Stimulated activated CD8-positive, alpha-beta memory T cell treated with anti-CD3 and anti-CD28 coated beads, Interleukin-4, amount 100 ng/mL, for 24 hours (primary cell): ENCODE measurements at places on chromosomes 2 and 18.
A peak's percentile ranks its signal among the peaks of the same experiment; 100 is the strongest.

- no peak for DNase-seq
Observed at GRCh38 chr2:174613531-174613930, 15.9 kb upstream of the WIPF1 start.

GRCh38 chr18:48371854-48372602, 37.2 kb downstream of the ZBTB7C start:
- no peak for DNase-seq

- DNase-seq = no peak
Observed at GRCh38 chr2:77521931-77522470, at the start of gene LRRTM4. Gene LRRTM4 (minus strand): TSS chr2:77522376.

DNA sequence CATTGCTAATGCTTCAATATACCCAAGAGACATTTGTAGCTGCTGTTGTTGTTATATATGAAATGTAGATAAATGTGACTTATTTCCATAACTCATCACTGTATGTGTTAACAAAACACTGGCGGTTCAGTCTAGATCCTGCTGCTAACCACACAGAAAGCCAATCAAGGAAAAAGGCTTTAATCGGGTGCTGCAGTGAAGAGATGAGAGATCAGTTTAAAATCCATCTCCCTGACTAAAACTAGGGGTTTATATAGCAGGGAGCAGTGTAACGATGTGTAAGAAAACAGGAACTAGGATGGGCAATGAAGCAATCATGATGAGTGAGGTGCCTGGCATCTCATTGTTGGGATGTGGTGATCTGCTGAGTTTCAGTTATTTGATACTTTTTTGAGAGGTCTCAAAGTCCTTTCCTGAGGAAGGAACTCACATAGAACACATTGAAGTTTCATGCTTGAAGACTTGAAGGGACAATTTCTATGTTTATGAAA, 677.7 kb upstream of the CDH7 start:
- DNase-seq = no peak

- DNase-seq = peak; percentile 1
Observed at GRCh38 chr18:23133860-23134779, 1.2 kb upstream of the CABLES1 start.

DNA sequence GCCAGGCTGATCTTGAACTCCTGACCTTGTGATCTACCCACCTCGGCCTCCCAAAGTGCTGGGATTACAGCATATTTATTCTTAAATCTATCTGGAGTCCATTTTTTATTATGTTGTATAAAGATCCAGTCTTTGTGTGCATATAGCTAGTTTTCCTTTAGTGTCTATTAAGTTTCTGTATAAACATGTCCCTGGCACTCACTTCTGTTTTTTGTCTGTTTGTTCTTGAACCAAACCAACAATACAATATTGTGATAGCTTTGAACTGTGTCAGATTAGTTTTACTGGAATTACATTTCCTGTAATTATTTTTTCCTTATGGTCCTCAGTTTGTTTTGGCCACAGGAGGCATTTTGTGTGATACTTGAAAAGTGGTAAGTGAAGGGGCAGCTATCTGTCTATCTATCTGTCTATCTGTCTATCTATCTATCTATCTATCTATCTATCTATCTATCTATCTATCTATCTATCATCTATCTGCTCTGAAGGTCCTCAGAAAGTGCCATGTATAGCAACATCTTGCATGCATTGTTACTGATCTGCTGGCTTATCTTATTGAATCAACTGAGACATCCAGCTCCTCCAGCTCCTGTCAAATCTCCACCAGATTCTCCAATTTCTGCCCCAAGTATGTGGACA, 70.9 kb upstream of the ACVR1 start:
- DNase-seq = no peak

DNA sequence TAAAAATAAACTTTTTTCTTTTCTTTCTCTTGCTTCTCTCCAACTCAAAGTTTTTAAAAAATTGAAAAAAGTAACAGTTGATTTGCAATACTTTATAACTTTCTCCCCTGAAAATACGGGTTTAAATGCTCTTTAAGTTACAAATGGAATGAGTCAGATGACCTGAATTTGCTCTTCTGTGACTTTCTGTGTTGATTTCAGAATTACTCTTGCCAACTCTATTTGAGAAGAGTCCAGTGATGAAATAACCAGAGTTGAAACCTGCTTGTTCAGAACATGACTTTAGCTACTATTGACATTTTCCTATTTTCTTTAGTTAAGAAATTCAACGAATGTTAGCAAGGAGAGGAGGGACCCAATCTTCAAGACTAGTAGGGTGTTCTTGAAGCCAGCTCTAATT, 146.1 kb upstream of the ZSWIM2 start:
- DNase-seq = no peak

GRCh38 chr2:85801871-85802270, 48.1 kb downstream of the ATOH8 start:
- DNase-seq = no peak

DNA sequence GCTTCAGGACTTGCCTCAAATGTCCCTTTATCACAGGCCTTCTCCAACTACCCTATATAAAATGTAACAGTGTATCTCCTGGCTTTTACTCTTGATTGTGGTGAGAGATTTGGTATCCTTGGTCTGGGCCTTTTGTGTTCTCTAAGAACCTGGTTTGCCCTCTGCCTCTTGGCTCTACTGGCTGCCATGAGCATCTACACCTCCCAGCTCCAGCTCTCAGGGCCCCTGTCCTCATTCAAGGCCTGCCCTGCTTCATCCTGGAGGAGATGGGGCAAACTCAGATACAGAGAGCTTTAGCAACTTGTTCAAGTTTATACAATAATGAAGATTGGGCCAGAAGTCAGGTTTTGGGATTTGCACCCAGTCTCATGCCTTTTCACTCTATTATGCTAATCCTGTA, 45.0 kb downstream of the QPCT start:
- no peak for DNase-seq

DNA sequence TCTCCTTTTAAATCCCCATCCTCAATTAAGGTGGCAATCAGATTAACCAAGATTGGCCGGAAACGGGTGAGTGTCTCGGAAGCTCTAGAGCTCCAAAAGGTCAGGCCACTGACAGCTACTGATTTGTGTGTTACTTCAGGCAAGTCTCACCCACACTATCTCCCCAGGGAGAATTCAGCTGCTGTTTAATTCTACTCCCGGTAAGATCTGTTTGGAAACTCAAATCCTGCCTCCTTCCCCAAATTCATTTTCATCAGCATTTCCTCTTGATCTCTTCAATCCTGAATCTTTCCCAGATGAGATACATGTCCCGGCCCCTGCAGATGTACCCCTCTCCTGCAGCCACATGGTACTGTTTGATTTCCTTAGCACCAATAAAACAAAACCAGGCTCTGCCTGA, 34.9 kb downstream of the EFR3B start:
- DNase-seq = no peak

GRCh38 chr2:215553946-215554345, 118.1 kb upstream of the FN1 start:
- DNase-seq = no peak

- no peak for DNase-seq
Observed at GRCh38 chr2:221958224-221958623, 340.6 kb downstream of the PAX3 start.

GRCh38 chr2:197599285-197599965, 76.0 kb downstream of the RFTN2 start:
- DNase-seq = peak; percentile 1

- DNase-seq = no peak
Observed at GRCh38 chr18:8899000-8899399, 193.6 kb downstream of the MTCL1 start.

- no peak for DNase-seq
Observed at GRCh38 chr18:23812546-23813440, 123.5 kb downstream of the LAMA3 start.

- DNase-seq = no peak
Observed at GRCh38 chr2:217484046-217484445, 518.7 kb downstream of the TNS1 start.

DNA sequence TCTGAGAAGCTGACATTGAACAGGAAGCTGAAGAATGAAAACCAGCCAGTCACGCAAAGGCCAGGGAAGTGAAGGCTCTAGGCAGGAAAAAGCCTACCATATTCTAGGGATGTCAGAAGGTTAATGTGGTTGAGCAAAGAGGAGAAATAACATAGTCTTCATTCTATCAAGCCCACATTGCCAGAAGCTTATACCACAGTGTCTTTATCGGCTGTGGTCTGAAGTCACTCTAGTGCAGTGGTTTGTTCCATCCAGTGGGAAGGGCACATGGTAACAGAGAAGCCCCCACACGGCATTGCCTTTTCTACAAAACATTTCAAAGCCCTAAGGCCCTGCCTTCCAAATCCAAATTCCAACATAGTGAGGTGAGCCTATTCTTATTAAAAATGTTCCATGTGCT, 311.3 kb downstream of the TNS1 start:
- DNase-seq = no peak

DNA sequence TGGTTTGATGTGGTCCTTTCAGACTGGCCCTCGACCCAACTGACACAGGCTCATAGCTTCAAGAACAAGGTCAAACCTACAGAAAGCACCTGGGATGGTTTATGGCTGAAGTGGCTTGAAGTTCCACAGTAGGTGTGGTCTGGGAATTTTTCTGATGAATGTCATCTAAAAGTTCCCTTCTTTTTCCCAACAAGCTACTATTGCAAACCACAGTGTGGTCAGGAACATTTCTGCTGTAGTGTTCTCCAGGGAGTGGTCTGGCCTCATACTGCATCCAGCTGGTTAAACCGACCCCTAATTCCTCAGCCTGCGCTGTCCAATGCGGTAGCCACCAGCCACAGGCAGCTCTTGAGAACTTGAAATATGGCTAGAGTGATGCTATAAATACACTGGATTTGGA, 92.7 kb downstream of the FAM124B start:
- DNase-seq = no peak

- DNase-seq = no peak
Observed at GRCh38 chr2:56580242-56580641, 396.5 kb downstream of the CCDC85A start.

GRCh38 chr18:76335859-76336640, 159.0 kb downstream of the ZNF516 start:
- no peak for DNase-seq

DNA sequence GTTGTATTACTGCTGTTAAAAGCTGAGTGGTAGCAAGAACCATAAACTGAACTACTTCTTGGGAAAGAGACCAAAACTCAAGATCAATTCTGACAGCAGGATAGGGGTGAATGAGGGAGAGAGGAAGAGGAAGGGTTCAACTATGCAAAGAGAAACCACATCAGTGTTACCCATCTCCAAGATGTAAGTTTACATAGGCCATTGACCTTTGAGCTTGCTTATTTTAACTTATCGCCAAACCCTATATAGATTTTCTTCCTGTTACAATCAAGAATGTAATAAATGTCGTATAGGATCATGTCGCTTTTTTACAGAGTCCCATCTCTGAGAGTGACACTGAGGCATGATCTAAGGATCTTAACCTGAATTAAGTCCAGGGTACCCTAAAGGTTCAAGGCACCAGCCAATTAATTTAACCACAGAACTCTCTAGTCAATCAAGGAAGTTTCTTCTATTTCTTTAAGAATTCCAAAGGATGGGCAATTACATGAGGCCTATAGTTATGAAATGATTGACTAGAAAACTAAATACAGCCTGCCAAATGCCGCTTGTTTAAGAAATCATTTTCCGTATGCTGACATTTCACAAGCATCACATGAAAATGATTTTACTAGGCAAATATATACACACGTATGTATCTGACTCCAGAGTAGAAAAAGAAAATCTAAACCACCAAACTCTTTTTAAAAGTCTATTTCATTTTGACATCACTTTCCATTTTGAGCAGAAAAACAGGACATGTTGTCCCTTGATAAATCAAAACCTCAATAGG, 11.8 kb downstream of the RND3 start:
- DNase-seq = no peak

DNA sequence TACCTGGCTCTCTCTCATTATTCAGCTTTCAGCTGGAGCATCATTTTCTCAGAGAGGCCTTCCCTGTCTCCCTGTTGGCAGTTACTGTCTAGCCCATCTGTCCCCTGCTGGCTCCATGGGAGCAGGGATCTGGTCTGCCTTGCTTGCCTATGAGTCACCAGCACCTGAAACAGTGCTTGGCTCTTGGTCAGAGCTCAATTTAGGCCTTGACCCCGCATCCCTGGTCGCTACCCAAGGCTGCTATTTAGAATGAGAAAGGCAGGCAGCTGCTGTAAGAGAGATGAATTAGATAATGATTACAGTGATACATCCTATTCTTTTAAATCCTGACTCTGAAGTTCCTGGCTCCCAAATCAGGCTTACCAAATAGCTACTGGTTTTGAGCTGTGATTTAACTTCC, 32.9 kb downstream of the KCNE4 start:
- no peak for DNase-seq

GRCh38 chr2:231037202-231037730, at the start of gene C2orf72:
Gene C2orf72 (plus strand): TSS chr2:231037523. CDS start chr2:231037566, 43 bp downstream.
- no peak for DNase-seq

DNA sequence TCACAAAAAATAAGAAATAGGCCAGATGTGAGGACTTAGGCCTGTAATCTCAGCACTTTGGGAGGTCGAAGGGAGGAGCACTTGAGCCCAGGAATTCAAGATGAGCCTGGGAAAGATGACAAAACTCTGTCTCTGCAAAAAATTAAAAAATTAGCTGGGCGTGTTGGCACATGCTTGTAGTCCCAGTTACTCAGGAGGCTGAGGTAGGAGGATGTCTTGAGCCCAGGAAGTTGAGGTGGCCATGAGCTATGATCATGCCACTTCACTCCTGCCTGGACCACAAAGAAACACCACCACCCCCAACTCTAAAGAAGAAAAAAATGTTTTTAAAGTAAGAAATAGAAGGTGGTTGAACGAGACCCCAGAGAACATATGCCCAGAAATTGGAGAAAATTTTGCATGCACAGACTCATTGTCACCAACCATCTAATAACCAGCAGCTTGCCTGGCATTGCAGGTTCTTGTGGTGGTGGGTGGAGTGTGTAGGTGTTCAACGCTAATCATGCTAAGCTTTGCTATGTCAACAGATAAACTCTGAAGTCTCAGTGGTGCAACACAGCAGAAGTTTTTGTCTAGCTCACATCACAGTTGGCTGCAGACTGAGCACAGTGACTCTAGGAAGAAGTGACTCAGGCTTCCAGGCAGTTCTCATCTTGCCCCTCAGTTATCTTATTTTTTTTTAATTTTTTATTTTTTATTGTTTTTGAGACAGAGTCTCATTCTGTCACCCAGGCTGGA, 18.6 kb downstream of the ARL4C start:
- no peak for DNase-seq

- no peak for DNase-seq
Observed at GRCh38 chr2:6667326-6667725, 198.4 kb downstream of the CMPK2 start.

GRCh38 chr2:147989809-147990403, 30.6 kb downstream of the ORC4 start:
- DNase-seq = no peak

DNA sequence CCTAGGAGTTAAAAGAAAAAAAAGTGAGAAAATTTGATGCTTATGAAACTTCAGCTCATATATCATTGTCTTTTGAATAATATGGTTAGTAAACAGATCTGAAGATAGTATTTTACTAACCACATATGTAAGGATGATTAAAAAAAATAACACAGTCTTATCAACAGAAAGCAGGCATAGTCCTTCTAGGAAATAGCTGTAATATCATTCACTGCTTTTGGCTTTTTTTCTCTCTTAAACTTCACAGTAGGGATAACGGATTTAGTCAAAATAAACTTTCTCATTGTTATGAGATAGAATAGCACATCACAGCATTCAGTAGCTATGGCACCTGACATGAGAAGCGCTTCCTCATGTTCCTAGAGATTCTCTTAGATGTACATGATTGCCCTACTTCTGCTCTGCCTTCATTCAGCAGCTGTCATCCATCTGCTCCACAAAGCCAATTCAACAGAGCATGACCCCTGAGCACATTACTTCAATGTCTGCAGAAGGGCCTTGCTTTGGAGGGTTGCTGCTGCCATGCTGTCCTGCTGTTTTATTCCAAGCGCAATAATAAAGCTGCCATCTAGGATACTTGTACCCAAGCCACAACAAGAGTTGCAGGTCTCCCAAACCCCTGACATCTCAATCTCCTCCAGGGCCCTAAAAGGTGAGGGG, 67.0 kb downstream of the TTC21B start:
- DNase-seq = no peak
